NCI-H510A treated with DMSO at 0.1 percent for 48 hours (cell line): ENCODE measurements at places on chromosomes 13 and 19.

DNA sequence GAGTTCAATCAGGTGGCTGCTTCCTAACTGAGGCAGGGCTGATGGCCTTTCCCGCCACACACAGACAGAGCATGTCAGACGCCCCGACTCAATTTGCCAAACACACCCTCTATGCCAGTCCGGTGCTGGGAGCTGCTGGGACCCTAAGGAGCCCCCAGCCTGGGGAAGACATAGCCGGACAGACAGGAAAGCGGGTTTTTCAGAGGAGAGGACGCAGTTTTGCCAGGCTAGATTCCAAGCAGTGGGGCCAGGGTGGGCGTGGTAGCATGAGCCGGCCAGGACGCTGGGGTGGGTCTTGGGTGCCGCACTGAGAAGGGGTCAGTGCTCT, 19.8 kb downstream of the MAST3 start:
- DNase-seq = no peak

- DNase-seq = no peak
These were observed 15.1 kb upstream of the PLPP2 start for GRCh38 chr19:306151-306900.

DNA sequence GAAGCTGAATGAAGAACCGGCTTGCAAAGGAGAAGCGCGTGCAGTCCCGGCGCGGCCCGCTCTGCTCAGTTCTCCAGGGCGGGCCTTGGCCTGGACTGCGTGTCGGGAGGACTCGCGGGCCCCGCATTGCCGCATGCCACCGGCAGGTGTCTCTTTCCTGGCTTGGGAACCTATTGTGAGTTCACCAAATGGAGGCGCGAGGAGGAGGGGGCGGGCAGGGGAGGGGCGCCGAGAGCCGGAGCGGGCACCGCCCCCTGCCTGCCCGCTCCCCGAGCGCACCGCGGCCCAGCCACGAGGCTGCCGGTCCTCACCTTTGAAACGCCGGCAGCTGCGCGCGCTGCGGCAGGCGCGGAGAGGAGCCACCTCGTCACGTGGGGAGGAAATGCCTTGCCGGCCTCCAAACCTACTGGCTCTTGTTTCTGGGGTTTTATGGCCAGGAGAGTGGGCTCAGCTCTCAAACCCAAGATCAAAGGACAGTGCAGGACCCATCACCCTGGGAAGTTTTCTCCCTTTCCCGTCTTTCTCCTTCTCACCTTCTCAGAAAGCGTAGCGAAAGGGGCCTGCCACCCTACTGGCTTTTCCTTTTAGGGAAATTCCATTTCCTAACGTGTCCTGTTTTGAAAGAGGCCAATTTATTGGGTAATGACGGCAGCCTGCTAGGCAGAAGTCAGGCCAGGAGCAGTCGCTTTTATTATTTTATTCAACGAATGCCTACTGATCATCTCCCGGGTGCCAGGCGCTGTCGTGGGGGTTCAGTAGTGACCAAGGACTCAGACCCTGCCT, 13.8 kb upstream of the UBE2L5 start:
- DNase-seq = no peak

DNA sequence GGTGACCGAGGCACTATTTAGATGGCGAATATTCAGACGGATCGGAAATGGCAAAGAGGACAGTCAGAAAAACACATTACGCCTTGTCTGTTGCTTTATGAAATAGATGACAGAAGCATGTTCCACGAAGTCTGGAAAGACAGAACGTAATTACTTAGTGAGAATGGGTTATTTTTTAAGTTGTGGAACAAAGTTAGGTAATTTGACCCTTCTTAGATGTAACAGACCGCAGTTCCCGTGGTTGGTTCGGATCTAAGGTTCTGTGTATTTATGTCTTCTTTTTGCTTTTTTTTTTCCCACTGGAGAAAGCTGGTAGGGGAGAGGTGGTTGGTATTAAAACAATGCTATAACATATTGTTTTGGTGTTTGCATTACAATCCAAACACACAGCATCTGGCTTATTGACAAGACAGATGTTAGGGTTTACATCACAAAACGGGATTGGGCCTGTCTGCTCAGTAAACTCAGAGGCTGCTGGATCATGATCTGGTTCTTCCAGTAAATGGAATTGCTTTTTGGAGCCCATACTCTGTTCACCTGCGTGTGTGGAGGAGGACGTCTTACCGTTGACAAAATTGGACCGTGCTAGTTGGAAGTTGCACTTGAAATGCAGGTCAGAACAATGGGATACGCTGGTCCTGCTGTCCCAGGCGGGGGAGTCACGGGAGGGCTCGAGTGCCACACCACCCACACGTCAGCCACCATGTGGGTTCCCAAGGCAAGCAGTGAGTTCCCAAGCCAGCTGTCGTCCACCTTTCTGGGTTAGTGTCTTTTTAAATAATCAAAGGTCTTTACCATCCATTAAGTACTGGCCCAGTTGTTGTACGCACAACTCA, 13.8 kb downstream of the ATP11A start:
- DNase-seq = no peak

DNA sequence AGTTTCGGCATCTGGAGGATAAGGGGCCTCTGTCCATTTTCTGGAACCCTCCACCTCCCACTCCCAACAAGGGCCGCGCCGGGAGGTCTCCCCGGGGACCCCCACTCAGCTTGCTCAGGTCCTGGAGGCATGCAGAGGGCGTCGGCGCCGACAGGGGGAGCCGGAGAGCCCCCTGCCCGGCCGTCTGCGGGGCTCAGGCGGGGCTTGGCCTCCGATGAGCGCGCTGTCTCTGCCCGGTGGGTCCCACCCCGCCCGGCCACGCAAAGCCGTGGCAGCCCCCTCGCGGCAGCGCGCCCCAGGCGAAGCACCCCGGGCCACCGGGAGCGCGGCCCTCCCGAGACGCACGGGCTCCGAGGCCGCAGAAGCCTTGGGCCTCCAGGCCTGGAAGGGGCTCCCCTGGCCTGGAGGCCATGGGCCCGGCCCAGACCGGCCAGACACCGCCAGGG, 149.7 kb upstream of the ZNF536 start:
- DNase-seq = no peak

- no peak for DNase-seq
These were observed 652 bp downstream of the CHERP start for GRCh38 chr19:16541526-16542044.

DNA sequence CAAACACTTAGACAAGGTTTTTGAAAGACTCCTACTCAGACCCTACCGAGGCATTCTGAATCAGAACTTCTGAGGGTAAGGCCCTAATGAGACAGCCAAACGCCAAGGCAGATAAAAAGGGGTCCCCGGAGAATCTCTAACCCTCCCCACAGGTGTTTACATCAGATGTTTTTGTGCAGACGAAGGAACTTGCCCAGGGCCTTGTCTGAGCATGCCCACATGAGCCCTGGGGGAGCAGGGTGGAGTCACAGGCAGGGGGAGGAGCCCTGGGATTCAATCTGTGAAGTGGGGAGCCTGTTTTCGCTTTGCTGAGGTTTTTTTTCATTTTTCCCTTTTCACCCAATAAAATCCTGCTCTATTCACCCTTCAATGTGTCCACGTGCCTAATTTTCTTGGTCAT, 61.6 kb upstream of the MED4 start:
- no peak for DNase-seq

- DNase-seq = no peak
These were observed 350.7 kb downstream of the LMO7 start for GRCh38 chr13:75986818-75987217.

DNA sequence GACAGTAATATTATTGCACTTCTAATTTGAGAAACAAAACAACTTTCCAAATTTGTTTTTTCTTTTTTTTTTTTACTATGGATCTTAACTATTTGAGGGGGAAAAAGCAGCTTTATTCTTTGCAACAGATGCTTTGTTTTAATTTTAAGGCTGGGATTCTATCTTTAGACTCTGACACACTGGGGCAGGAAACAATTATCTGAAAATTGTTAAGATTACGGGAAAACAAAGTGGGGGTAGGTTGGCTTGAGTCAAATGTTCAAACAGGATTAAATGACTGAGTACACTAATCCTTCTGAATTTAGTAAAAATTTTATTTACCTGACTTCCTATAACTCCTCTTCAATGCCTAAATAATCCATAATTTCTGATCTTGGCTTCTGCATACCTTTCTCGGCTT, 543.2 kb downstream of the SLITRK6 start:
- no peak for DNase-seq

GRCh38 chr19:46741447-46741846, 4.4 kb upstream of the FKRP start:
- no peak for DNase-seq

- no peak for DNase-seq
These were observed 37.3 kb downstream of the SOX1 start for GRCh38 chr13:112103961-112104880.

GRCh38 chr19:14826006-14826405, 9.0 kb downstream of the OR7A5 start:
- no peak for DNase-seq

DNA sequence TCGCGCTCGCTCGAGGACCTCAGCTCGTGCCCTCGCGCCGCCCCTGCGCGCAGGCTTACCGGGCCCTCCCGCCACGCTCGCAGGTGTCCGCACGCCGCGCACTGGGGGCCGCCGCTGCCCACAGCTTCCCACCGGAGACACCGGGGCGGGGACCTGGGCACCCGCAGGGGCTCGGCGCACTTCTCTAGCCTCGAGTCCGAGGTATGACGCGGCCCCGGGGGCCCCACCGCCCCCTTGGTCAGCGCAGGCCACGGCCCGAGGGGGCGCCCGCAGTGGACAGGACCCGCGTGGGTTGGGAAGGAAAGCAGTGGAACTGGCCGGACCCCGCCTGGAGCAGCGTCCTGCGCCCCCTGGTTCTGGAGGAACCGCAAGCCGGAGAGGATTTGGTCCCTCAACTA, 2.1 kb upstream of the GRWD1 start:
- no peak for DNase-seq

DNA sequence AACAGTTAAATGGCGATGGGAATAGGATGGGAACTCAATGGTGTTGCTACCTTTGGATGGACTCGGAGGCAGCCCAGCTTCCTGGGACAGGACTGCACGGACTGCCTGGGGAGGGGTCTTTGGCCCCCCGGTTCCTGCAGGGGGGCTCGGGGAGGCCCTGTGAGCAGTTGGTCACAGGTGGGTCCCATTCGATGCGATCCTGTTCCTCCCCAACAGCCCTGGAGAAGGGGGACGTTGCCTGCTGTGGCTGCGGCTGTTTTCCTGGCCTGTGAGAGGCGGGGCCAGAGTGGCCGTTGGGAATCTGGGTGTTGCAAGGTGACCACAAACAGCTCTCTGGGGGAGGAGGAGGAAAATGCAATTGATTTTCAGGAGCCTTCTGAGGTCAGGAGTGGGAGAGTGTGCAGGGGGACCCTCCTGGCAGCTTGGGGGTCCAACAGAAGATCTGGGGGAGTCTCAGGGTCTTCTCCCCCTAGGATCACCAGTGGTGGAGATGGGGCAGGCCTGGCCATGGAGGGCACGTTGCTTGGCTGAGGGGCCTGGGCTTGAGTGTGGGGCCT, 1.9 kb upstream of the PLPPR3 start:
- DNase-seq = no peak

- DNase-seq = no peak
These were observed 5.3 kb upstream of the GRTP1 start for GRCh38 chr13:113369189-113369588.

DNA sequence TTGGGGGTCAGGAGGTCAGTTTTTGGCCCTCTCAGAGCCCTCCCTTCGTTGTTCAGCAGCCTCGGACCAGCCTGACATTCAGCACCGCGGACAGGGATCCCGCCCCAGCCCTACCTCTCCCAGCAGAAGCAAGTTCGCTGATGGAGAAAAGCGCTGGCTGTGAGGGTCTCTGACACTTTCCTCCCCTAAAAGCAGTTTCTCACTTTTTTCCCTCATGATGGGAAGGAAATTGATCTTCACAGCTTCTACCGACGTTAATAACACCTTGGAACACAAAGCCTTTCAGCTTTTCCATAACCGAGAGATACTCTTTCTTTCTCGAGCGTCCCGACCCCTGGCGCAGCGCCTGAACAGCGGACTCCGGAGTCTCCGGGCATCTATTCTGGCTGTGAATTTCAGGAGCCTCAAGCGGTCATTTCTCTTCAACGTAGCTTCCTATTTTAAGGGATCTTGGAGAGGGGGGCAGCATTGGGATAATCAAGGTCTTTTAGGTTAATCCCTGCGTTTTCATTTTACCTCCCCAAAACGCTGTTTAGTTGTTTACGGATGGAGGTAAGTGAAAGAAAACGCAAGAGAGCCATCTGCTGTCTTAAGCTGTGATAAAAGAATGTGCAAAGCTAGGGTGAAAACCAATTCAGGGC, 467.2 kb downstream of the ITGBL1 start:
- DNase-seq = peak; percentile 16

DNA sequence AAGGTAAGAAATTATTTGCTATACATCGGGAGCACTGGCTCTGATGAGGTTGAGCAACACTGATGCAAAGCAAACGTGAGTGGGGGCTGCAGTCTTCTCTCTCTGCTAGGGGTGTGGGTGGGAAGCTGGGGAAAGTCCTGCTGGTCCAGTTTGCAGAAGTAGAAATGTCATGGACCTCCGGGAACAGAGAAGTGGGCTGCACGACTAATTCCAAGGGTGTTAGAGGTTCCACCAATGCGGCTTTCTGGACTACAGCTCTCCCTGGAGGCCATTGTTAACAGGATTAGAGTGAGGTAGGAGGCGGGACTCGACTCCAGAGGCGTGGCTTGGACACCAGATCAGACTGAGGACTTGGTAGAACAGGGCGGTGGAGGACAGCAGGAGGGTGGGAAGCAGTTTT, 5.7 kb upstream of the FBXO27 start:
- no peak for DNase-seq

DNA sequence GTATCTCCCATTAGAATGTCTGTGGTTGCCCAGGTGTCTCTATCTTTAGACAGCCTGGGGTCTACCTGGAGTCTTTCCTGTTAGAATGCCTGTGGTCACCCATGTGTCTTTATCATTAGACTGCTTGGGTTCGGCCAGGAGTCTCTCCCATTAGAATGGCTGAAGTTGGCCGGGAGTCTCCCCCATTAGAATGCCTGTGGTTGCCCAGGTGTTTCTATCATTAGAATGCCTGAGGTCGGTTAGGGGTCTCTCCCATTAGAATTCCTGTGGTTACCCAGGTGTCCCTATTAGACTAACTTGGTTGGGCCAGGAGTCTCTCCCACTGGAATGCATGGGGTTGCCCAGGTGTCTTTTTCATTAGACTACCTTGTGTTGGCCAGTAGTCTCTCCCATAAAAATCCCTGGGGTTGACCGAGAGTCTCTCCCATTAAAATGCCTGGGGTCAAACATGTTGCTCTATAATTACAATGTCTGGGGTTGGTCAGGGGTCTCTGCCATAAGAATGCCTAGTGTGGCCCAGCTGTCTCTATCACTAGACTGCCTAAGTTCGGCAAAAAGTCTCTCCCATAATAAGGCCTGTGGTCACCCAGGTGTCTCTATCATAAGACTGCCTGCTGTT, 1448.7 kb downstream of the UQCRFS1 start:
- no peak for DNase-seq

- no peak for DNase-seq
These were observed 168.1 kb upstream of the IRS2 start for GRCh38 chr13:109954441-109954840.

GRCh38 chr19:21749090-21749489, 18.3 kb downstream of the ZNF100 start:
- DNase-seq = no peak
